ENCODE measurements at places on chromosomes 5 and 9.

DNA sequence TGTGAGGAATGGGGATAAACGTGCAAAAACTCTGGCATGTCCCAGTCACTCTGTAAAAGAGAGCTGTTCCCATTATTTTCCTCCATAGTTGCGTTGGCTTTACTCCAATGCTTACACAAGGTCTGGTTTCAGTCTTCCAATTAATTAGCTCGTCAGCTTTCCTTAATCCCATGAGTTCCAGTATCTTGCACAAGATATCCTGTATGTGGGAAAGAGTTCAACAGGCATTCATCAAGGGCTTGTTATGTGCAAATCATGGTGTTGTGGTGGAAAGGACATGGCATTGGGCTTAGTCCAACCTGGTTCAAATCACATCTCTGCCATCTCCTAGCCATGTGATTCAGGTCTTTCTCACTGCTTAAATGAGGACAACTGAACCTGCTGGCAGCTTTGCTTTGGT is 77.5 kb upstream of the PANK3 start:
- DNase-seq, result peak; percentile 43

GRCh38 chr5:83095957-83096539 is 18.7 kb downstream of the XRCC4 start:
- peak; percentile 55 for DNase-seq

GRCh38 chr9:26746357-26747072 is 146.1 kb downstream of the CAAP1 start:
- peak; percentile 9 for DNase-seq

- peak; percentile 54 for DNase-seq
These were observed 106.0 kb downstream of the FRMD3 start for GRCh38 chr9:83432104-83432627.
